ENCODE measurements at places on chromosomes 6 and 20.

- no peak for DNase-seq
These were observed 45.4 kb downstream of the MYB start for GRCh38 chr6:135226537-135226936.

- no peak for DNase-seq
These were observed 6.0 kb upstream of the ZDHHC14 start for GRCh38 chr6:157374889-157375443.

DNA sequence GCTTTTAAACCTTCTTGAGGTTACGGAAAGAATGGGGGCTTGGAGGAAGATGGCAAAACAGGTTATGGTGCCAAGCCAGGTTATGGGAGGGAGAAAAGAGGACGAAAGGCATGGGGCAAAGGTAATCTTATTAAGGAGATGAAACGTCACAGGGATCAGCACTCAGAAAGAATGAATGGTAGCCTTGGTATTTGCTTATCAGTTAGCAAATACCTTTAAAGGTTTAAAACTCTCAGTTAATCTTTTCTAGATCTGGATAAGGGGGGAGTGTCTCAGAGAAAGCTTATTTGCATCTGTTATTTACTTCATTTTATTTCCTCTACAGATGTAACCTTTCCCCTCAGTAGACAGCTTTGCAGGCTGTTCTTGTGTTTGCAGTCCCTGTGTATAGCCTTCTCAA is 55.5 kb upstream of the EEF1E1 start:
- DNase-seq = no peak

- no peak for DNase-seq
These were observed 22.3 kb upstream of the PPARD start for GRCh38 chr6:35320031-35320410.

Data from HCEC 1CT (cell line).